NCI-H1048 (cell line): ENCODE measurements at places on chromosomes 12 and 14.

DNA sequence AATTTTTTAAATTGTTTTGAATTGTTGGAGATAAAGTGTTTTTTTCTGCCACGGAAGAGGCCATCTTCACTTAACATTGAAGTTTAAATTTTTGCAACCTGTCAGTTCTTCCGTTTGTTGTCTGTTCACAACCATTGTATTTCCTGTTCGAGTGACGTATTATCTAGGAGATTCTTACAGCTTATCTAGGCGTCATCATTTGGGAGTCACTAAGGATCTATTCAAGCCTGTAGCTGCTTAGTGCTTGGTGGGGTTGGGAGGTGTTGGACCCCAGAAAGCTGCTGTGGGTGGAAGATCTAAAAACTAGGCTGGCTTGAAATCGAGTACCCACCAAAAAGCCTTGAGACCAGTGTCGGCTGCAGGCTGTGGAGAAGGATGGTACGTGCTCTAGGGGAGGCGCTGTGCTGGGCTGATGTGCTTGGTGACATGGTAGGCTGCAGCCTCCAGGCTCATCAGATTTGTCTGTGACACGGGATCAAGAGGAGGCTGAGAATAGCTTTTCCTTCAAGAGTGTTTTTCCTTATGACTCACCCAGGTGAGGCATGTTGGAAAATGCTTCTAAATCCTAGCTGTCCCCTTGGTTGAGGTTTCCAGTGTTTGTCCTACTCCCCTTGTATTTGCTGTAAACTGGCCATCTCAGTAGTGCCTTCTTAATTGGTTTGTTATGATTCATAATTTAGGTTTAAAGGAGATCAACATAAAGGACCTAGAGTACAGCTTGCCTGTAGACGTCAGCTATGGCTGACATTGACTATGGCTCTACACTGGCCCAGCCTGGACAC lies 57.8 kb downstream of the ATG14 start:
- DNase-seq = no peak

- DNase-seq = no peak
Observed at GRCh38 chr12:51630986-51631385, 40.0 kb downstream of the SCN8A start.

DNA sequence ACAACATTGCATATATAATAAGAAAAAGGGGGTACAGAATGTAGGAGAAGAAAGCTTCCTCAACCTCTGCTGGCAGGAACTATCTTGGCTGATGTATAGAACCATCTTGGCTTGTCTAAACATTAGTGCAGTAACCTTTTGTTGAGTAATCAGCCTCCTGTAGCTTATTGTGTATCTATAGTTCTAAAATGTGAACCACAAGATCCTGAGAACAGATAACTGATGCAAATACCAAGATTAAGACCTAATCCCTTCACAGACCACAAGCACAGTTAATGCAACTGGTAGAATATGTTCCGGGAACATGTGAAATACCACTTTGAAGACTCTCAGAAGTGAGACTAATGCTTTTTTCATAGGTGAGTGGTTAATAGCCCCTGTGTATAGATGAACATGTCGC lies 50.7 kb upstream of the KCNC2 start:
- no peak for DNase-seq

- DNase-seq = no peak
Observed at GRCh38 chr12:101750152-101750551, 10.9 kb upstream of the SYCP3 start.

GRCh38 chr14:69803753-69804152 lies 6.7 kb upstream of the SLC10A1 start:
- DNase-seq = no peak
